ENCODE measurements at places on chromosomes 6 and 20.

DNA sequence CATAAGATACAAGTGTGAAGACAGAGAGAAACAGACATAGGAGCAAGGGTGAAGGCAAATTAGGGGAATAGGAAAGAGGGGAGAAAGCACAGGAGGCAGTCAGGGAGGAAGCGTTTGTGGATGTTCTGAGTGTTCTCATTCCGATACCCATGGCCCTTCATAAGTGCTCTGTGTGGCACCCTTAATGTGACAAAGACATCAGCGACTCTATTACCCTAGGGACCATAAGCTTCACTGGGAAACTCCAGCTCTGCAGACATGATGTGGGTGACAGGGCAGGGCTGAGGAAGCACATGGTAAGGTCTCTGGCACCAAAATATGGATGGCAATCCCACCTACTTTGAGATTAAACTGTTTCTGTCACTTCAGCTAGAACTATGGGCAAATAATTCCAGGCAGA is 33.0 kb downstream of the F13A1 start:
- no peak for DNase-seq

GRCh38 chr6:4896401-4896800 is 107.4 kb downstream of the RPP40 start:
- DNase-seq = no peak

GRCh38 chr6:106976270-106976669 is 1.7 kb upstream of the CD24 start:
- no peak for DNase-seq

- DNase-seq = no peak
These were observed 96.5 kb downstream of the MMS22L start for GRCh38 chr6:97186416-97186999.

- DNase-seq = no peak
These were observed 58.0 kb upstream of the AHI1 start for GRCh38 chr6:135555550-135555949.

GRCh38 chr20:62637110-62637509 is 5.2 kb upstream of the SLCO4A1 start:
- no peak for DNase-seq

DNA sequence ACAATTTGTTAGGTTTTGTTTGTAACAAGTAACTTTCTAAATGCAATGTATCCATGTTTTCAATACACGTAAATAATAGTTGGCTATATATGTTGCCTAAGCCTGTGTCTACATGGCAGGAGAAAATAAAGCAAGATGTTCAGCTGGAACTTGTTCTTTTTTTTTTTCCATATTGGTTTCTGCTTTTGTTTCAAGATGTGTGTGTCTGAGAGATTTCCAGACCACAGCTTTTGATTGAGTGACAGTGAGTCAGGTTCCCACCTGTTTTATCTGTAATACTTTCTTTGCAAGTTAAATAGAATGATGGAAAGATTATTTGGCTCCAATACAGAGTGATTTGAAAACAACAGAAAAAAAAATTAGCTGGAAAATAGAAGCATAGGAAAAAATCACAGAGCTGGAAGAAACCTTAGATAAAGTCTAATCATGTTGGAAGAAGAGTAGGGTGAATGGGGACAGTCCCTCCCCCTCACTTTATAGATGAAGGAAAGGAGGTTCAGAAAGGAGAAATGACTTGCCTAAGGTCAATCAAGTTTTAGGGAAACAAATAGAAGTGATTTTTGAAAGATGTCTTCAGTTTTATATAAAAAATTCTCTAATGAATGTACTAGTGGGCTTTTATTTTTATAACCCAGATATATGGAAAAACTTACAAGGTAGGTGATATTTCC is 150.9 kb upstream of the STMND1 start:
- DNase-seq = no peak

DNA sequence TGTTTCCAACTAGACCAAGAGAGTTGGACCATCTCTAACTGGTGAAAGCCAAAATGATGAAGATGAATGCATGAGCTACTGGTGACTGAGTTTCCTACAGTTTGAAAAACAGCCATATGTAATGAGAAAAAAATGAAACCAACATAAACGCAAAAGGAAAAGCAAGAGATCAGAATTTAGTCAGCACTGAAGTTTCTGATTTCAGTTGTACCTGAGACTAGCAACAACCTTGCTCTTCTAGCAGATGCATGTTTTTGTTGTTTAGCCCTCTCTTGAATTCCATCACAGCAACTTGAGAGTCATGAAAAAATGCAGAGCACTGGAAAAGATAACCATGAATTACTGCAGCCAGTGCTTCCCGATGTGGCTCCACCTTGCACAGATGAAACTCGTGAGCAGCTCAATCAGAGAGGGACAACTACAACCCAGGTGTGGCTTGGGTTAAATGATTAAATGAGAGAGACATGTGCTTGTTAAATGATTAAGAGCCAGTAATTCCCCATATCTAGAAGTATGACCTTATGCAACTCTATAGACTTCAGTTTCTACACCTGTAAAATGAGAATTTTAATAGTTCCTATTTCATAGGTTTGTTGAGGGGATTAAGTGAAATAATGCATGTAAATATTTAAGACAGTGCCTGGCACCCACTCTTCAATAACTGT is 104.8 kb downstream of the ELOVL4 start:
- DNase-seq = no peak

- no peak for DNase-seq
These were observed 222.2 kb upstream of the SLC35B3 start for GRCh38 chr6:8657522-8657921.

DNA sequence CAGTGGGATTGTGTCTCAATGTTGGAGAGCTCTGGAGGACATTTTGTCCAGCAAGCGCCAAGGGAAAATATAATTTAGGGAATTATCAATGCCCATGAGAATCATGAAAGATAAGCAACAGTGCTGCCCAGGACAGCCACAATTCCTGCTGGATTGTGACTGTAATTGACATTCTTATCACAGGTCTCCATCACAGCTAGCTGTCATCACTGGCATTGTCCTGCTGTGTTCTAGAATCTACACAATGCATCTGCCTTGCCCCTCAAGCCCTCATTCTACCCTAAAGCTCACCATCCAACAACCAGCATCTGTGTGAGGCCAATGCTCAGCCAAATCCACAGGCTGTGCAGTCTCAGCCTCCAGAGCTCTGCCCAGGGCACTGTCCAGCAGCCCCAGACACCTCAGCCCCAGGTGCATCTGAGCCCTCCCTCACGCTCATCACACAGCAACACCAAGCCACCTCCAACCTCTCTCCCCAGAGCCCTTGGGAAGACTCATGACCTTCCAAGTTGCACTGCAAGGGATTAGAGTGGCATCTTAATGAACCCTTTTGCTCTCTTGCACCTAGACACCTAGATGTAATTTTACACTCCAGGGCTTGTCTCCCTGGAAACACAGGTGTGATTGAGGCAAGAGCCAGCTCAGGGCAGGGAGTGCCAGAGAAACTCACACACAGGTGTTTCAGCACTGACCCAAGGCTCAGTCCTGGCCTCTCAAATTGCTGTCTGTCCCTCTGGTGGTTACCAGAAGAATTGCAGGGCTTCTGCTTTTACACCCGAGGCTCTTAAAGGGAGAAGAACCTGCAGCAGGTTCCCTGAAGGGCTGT is 85.2 kb upstream of the PHACTR3 start:
- DNase-seq = no peak

GRCh38 chr6:79878142-79878748 is 69.1 kb downstream of the ELOVL4 start:
- no peak for DNase-seq

DNA sequence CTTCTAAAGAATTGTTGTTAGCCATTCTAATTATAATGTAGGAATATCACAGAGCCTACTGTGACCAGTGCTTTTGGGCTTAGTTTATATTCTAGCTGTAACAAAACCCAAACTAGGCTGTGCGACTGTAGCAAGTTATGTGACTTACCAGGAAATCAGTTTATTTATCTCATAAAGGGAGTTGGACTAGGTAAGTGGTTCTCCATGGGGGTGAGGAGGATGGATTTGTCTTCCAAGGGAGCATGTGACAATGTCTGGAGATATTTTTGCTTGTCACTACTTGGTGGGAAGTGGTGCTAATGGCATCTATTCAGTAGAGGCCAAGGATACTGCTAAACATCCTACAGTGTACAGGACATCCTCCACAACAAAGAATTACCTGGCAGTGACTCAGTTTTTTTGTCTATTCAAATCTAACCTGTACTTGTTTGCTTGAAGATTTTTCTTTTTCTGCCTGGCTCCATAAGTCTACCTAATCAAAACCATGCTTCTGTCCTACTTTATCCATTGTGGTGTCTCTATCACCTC is 32.5 kb downstream of the ZFAND3 start:
- DNase-seq = no peak

DNA sequence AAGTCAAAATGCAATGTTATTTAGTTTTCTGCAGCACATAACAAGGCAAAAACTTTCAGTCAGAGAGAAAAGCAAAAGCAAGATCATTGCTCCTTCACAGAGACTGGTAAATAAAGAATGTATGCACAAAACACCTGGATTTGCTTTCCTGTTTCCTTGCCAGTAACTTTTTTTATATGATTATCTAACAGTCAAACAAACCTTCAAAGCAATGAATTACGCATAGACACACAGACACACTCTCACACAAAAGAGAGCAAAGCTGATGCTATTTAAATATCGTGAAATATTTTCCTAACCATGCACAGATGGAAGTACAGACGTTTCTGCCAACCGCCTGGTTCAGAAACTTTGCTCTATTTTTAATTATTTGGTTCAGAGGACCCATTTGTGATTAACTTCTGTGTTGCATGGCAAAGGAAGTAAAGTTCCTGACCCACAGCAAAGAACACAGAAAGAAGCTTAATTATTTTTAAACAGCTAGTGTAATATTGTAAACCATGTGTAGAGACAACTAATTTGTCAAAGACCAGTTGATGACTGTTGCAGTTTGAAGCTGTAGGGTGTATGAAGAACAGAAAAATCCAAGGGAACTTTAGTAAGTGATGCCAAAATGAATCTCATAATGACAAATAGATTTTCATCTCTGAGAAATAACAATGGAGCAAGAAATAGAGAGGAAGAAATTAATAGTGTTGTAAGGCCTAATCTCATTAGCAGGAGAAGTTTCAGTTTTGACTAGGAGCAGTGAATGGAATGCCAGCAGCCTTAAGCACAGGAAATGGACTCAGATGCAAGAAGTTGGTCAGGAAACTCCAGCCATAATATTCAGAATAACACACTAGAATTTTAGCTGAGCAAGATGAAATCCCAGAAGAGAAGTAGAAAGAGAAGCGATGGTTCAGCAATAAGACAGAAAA is 24.1 kb downstream of the ATXN1 start:
- DNase-seq = no peak

DNA sequence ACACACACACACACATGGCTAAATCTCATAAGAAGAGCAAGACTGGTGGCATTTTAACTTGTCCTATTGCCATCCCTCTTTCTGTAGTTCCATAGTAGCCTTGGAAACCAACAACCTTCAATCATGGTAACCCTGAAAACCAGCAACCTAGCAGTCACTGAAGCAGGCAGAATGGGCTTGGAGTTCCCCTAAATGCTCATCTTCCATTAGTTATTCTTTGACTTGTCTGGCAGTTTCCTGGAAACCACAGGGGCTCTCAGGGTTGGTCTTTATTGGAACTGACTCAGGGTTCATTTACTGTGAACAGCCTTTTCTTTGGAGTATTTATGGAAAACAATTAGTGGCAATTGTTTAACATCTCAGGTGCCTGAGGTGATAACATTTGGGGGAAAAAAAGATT is 19.4 kb upstream of the BRPF3 start:
- DNase-seq = no peak

GRCh38 chr6:14948586-14949245 is 297.2 kb upstream of the JARID2 start:
- no peak for DNase-seq

GRCh38 chr20:50223039-50224005 is 32.7 kb downstream of the CEBPB start:
- no peak for DNase-seq

DNA sequence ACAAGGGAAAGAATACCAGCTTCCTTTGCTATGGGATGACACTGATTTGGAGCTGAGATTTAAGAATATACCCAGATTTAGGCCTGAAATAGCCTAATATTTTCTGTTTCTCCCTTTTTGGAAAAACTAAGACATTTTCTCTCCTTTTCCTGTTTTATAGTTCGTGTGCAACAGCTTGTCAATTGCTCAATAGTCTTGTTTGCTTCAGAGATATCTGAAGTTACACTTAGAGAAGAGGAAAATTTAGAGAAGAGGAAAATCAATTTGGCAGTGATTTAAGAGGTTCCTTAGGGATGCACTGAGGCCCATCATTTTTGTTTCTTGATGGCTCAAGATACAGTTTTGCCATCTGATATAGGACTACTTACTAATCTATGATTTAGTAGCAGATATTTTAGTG is 398.6 kb downstream of the RFPL4B start:
- no peak for DNase-seq

- no peak for DNase-seq
These were observed 119.3 kb downstream of the QRSL1 start for GRCh38 chr6:106748547-106749207.

GRCh38 chr20:45944151-45944964 is 9.9 kb downstream of the PCIF1 start:
- no peak for DNase-seq

DNA sequence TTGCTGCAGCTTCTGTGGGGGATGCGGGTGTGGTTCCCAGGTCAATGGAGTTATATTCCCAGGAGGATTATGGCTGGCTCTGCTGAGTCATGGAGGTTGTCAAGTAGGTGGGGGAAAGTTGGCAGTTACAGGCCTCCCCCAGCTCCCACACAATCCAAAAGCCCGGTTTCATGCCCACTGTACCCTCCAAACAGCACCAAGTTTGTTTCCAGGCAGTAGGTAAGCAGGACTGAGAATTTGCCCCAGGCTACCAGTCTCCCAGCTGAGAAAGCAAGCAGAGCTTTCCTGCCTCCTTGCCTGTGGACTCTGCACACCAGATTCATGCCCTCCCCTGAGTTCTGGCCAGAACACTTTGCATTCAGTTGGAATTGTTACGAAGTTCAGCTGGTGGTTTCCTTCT is 578.2 kb downstream of the MEI4 start:
- no peak for DNase-seq

GRCh38 chr6:143767433-143767832 is 75.7 kb upstream of the LTV1 start:
- DNase-seq = no peak

DNA sequence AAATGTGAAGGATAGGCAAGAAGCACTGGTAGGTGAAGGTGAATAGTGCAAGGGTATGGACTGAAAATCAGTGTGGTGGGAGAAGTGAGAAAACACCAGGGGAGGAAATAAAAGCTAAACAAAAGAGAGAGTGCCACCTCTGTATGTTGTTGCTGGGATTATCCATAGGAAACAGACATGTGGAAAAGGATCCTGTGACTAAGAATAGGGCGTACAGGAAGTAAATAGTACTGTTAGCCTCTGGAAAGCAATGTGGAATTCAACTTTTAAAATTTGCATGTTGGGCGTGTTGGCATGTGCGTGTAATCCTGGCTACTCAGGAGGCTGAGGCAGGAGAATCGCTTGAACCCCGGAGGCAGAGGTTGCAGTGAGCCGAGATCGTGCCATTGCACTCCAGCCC is 661.7 kb downstream of the KIF16B start:
- no peak for DNase-seq

GRCh38 chr6:35024551-35025054 is 116.5 kb downstream of the TCP11 start:
- DNase-seq = no peak

- DNase-seq = no peak
These were observed 31.1 kb upstream of the CARMIL1 start for GRCh38 chr6:25248123-25248522.

GRCh38 chr6:158311626-158312025 is 639 bp upstream of the TULP4 start:
- DNase-seq = no peak

All from brain pericyte (primary cell).